ENCODE measurements at places on chromosomes 6 and 20.

- DNase-seq: no peak
Measured at GRCh38 chr20:29300579-29301551, 1956.6 kb upstream of the DEFB115 start.

DNA sequence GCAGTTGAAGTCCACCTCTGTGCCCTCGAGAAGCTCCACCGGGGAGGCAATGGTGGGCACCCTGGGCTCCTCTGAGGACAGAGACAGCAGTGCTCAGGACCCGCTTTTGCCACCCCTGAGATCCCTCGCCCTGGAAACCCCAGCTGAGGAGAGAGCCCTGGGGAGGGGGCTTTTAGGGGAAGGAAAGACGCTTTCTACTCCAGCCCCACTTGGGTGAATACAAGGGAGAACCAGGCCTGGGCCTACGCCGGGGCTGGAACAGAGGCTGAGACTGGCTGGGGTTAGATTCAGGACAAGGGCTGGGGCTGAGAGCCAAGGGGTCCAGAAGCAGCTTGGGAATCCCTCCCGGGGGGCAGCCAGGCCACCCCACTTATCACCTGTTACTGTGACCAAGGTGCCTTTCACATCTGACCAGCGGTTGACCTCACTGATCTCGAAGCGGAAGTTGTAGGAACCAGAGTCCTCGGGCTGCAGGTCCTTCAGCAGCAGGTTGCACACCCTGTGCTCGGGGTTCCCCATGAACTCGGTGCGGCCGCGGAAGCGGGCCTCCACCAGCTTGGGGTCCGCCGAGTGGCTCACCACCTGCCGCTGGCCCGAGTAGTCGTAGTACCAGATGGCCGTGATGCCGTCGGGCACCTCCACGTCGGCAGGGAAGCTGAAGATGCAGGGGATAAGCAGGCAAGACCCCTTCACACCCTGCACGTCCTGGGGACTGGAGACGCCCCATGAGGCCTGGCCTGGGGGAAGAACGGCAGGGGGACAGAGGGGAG, 6.2 kb downstream of the SIGLEC1 start:
- no peak for DNase-seq

DNA sequence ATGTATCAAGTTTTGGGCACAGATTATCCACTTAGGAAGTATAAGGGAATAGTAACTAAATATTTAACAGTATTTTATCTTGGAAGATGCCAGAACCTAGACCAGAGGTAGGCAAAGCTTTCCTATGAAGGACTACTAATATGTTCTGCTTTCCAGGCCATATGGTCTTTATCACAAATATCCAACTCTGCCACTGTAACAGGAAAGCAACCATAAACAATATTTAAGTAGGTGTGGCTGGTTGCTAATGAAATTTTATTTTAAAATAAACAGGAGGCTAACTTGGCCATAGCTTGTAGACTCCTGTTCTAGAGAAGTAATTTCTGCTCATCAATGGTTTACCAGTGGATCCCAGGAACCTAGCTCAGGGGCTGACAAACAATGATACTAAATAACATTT, 39.4 kb downstream of the NOL7 start:
- DNase-seq: no peak

GRCh38 chr20:20755231-20755630, 42.8 kb upstream of the RALGAPA2 start:
- DNase-seq: no peak

DNA sequence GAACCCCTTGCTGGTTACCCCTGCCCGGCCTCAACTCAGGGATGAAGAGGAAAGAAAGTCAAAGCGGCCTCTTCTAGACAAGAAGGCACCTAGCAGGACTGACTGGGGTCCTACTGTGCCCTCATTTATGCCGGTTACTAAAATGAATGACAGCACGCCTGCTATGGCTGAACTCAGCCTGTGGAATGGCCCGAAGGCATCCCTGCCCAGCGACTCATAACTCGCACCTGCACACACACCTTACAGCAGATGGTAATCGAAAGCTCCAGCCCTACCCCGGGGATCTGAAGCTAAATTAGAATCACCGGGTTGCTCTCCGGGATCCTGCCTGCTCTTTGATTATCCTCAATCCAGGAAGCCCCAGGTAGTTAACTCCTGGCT, 747 bp upstream of the TXNDC5 start:
- DNase-seq: no peak

DNA sequence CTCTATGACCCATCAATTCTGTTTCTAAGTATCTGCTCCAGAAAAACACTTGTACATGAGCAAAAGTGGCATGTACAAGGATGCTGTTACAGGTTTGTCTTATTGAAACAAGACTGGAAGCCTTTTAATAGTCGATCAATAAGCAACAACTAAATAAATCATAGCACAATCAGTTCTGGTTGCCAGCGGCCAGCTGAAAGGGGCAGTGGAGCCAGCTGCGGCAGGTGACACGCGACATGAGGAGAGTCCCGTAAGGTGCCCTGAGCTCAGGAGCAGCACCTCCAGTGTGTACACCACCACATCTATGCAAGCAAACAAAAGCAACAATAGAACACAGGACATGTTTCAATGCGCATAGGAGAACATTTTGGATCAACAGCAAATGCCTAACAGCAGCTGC, 20.7 kb upstream of the NNAT start:
- no peak for DNase-seq

DNA sequence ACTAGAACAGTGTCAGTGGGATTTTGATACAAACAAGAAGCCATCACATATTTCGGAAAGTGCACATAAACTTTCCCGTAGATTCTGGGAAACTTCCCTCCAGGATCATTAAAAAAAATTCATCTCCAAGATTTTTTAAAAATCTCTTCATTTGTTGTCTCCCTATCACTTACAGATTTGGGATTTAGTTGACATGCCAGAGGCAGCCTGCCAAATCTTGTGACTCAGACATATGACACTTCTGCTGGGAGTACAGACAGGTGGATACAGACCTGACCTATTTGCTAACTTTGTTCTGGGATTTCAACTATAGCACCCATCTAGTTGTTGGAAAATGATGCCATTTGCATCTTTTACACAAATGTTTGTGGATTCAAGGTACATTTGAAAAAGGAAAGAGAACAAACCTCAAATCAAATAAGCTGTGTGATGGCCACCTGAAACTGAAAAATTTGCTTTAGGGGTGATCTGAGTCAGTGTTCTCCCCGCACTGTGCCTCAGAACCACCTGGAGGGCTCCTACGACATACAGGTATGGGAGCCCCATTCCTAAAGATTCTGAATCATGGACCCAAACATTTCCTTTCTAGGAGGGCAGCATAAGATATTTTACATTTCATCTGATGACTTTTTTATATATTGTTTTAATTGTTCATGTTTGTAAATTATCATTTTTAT, 21.9 kb upstream of the CD2AP start:
- no peak for DNase-seq

DNA sequence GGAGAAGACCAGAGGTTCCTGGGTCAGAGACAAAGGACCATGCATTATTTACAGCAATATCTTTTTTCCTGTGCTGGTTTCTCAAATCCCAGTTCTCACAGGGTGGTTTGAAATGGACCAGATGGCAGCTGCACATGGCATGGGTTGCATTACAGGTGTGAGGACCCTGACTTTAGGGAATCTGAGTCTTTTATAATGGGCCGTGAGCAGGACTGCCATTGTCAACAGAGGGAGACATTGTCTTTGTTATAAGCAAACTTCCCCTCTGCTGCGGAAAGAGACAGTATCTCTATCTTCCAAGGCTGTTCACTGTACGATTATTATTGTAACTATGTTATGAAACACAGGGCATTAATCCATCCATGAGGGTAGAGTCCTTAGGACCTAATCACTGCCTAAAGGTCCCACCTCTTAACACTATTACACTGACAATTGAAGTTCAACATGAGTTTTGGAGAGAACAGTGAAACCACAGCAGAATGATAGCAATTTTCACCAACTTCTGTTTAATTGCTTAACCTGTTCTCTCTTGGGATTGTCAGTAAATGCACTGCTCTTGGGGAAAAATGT, 156.1 kb upstream of the AGPAT4 start:
- DNase-seq: no peak

- DNase-seq: no peak
Measured at GRCh38 chr20:64261138-64261537, 5.6 kb downstream of the PCMTD2 start.

DNA sequence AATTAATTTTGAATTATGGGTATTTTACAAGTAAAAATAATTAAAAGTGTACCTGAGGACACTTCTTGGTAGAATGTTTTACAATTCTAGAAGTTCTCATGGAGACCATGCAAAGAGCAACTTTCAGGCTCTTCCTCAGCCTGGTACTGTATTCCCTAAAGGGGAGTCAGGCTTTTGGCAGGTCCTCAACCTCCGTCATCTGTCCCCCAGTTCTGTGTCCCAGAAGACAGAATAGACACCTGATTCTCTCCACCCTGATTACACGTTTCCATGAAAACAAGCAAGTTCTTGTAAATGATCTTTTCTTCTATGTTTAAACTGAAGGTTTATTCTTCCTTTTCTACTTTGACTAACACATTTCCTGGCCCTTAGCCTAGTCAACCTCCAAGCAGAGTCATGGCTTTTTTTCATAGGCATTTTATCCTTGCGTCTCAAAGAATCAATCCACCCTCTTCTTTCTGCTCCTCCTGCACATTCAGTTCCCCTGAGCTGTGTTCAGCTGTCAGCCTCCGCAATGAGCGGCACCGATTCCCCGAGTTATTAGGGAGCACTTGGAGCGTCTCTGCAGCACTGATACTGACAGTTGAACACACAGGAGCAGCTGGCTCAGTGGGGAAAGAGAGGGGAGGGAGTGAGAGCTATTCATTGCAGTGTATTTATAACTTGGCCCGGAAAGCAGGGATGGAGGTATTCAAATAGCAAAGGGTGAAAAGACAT, 1082.4 kb upstream of the MAP3K7 start:
- no peak for DNase-seq

- DNase-seq: no peak
Measured at GRCh38 chr20:24827603-24828295, 121.3 kb upstream of the CST7 start.

DNA sequence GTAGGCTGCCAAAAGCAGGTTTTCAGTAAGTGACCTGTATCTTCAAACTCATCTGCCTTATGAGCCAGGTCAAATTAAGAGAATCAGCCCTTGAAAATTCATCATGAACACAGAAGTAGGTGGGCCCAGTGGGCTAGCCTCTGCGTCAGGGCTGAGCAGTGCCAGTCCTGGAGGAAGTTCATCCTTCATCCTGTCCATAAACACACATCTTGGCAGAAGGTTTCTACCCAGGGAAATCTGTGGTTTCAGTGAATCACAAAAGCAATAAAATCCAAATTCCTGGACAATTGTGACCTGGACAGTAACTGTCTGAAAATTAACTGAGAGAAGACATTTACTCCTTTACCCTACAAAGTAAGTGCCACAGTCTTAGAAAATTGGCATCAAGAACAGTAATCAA, 72.4 kb downstream of the ATG5 start:
- no peak for DNase-seq

GRCh38 chr20:62688855-62689460, 19.7 kb upstream of the NTSR1 start:
- no peak for DNase-seq

DNA sequence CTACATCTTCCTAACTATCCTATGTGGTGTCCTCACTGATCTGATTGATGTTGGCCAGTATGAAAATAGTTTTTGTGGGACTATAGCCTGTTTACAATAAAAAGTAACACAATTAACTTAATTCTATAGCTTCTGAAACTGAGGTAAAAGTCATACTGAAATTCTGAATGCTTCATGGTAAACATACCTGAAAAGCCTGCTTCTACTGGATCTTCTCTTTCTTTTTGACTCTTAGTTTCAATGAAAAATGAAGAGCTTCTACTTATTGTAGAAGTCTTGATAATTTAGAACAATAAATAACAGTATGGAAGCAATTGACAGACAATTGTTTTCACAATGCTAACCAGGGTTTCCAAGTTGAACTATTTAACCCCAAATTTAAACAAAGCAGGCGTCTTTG, 383.9 kb upstream of the MMS22L start:
- no peak for DNase-seq

GRCh38 chr20:33793011-33793931, 17.9 kb upstream of the CHMP4B start:
- DNase-seq: no peak

- DNase-seq: no peak
Measured at GRCh38 chr6:162964488-162965140, 236.8 kb downstream of the PACRG start.

DNA sequence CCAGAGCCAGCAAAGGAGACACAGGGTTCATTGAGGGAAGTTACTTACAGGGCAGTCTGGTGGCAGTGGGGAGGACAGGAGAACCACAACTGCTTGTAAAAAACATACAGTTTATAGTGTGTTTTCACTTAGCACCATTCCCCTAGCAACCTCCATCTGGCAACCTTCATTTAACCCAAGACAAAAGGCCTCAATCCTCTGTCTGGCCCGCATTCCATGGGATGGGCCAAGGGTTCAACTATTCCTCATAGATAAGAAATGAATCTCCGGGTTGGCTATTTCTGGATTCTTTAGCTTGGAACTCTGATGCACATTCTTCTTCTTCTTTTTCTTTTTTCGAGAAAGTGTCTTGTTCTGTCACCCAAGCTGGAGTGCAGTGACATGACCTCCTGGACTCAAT, 26.3 kb upstream of the FYN start:
- DNase-seq: no peak

Measured in stimulated activated CD8-positive, alpha-beta memory T cell treated with anti-CD3 and anti-CD28 coated beads, Interleukin-4, amount 100 ng/mL, for 1 hour (primary cell).